Activated B cell treated with CpG ODN at 0.5 μM for 24 hours (primary cell): ENCODE measurements at places on chromosomes 16 and 17. TPM values are rescaled to one million over a fixed set of nuclear protein-coding genes. Genes with fewer than 3 reads are reported as not detected.

CCL8 gene
- total RNA-seq: not detected in 2 replicates

KCNJ18 gene
- not detected in 2 replicates for total RNA-seq

TEKT5 gene
- total RNA-seq: not detected in 2 replicates

PABPN1L gene
- total RNA-seq: 0.44 and 0.67 TPM in 2 replicates

TRPV2 gene
- total RNA-seq: 58.3 and 65.8 TPM in 2 replicates

GRAP gene
- 31.5 and 39.2 TPM in 2 replicates for total RNA-seq

UTS2R gene
- not detected in 2 replicates for total RNA-seq

TAF15 gene
- 224 and 243 TPM in 2 replicates for total RNA-seq

CCDC200 gene
- total RNA-seq: 0.73 TPM in 1 of 2 replicates, not detected in the other

UBB gene
- 1,031 and 1,128 TPM in 2 replicates for total RNA-seq

KRT25 gene
- not detected in 2 replicates for total RNA-seq

OTOP2 gene
- not detected in 2 replicates for total RNA-seq

GRB7 gene
- 0.44 TPM in 1 of 2 replicates, not detected in the other for total RNA-seq

ZFP3 gene
- 10.1 and 11.5 TPM in 2 replicates for total RNA-seq

CTF1 gene
- 0.56 and 0.62 TPM in 2 replicates for total RNA-seq

BAHCC1 gene
- total RNA-seq: 0.13 and 0.42 TPM in 2 replicates

KRTAP9-4 gene
- total RNA-seq: not detected in 2 replicates

STX1B gene
- total RNA-seq: 1.2 and 1.6 TPM in 2 replicates

TP53TG3F gene
- not detected in 2 replicates for total RNA-seq

RAB26 gene
- 0.61 TPM in 1 of 2 replicates, not detected in the other for total RNA-seq

NACA2 gene
- total RNA-seq: not detected in 2 replicates
